IPS DF 6.9 (cell line): ENCODE measurements at places on chromosomes 16 and 17.

DNA sequence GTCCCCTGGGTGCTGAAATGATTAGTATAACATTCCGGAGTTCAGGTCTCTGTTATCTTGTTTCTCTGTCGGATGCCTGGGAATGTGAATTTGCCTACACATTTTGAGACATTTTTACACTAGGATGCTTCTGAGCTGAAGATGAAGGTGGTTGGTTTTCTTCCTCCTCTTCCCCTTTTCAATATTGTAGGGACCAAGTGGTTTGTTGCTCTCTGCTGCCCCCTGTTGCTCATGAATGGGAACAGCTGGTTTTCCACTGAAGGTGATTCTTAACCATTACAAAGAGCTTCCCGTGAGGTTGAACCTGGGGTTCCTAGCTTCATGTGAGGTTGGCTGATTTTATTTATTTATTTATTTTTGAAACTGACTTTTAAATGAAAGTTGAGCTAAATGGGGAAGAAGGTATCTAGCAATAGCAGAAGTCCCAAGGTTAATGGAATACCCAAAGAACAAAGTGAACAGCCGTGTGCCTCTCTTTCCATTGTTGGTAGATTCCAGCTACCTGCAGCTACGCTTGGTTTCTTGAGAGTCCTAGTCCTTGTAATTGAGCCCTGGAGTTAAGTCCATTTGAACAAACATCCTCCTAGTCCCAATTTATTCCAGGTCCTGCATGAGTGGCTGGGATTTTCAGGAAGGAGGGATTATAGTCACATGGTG is 983.9 kb upstream of the EEF2KMT start:
- peak; percentile 31 for DNase-seq

DNA sequence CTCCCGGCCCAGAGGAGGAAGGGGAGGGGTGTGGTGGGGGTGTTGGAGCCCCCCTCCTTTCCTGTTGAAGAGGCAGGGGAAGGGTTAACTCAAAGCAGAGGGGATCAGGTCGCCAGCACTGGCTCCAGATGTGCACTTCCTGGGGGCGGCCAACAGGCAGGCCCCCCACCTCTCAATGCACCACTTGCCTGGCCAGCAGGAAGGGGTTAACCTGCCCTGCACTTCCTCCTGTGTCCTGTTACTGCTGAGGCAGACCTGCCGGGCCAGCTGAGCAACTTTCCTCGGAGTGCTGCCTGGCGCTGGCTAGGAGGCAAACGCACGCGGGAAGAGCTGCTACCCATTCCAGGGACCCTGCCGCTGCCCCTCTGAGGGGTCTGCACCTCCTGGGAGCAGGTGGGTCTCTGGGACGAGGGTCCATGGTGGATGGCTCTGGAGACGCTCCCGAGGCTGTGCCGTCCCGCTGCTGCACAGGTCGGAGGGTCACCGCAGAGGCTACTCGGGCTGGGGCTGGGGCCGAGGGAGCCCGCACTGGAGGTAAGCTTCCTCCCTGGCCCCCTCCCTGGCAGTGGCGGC is at the start of gene EPN3:
TSS of gene EPN3 (plus strand) at position 284 of the 573 bp plus-strand sequence. CDS start 3,822 bp downstream, outside the sequence.
- no peak for DNase-seq

GRCh38 chr16:25713785-25714570 is 22.2 kb downstream of the HS3ST4 start:
- DNase-seq, result no peak

DNA sequence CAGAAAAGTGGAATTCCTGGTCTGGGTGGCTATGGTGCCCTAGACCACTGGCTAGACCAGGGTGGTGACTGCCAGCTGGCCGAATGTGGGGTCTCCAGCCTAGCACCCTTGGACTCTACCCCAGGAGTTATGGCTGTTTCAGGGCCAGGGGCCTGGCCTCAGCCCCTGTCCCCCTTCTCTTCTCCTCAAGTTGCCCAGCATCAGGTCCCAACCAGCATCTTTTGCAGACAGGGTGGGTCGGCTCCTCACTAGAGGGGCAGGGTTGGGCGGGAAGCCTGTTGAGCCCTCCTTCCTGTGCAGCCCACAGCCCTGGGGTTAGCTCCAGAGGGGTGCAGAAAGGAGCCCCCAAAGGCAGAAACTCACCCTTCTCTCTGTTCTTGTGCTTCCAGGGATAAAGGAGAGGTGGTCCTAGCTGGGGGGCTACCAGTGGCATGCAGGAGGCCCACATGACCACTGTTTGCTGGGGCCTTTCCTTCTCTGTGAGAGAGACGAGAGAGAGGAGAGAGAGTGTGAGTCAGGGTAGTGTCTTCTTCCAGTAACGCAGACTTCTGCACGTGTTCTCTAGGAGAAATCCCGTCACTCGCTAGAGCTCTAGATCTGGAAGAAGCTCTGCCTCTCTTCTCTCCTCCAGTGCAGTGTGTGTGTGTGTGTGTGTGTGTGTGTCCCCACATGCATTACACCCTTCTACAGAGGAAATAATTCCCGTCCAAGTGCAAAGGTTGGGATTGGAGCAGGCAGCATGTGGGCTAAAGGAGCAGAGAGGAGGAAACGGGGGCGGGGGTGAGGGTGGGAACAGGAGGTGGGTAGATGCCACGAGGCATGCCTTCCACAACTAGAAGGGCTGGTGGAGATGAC is 209.4 kb downstream of the SEC14L1 start:
- no peak for DNase-seq

- no peak for DNase-seq
Measured at GRCh38 chr16:74202009-74202408, 94.6 kb upstream of the PSMD7 start.

- DNase-seq, result no peak
Measured at GRCh38 chr17:39969375-39969774, 6.6 kb downstream of the GSDMA start.

- no peak for DNase-seq
Measured at GRCh38 chr16:28923652-28924398, 1.2 kb downstream of the RABEP2 start.

DNA sequence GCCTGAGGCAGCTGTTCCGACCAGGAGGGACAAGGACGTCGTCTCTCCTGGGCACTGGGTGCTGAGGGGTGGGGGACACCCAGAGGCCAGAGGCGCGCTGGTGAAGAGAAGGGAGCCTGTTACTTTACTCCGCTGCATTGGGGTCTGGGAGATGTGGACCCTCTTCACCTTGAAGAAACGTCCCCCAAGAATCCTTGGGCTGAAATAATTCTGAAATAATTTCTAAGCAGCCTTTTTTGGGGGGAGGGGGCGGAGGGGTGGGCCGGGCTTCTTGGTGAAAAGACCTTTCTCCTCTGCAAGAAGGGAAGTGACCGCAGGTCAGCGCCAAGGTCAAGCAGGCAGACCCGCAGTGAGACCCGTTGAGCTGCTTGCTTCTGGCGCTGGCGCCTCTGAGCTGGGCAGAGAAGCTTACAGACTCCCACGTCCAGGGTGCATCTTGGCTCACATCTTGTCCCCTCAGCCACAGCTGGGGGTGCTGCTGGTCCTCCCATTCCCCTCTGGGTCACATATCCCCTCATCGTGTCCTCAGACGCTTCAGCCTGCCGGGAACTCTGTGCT is 1.1 kb downstream of the SYT17 start:
- no peak for DNase-seq

DNA sequence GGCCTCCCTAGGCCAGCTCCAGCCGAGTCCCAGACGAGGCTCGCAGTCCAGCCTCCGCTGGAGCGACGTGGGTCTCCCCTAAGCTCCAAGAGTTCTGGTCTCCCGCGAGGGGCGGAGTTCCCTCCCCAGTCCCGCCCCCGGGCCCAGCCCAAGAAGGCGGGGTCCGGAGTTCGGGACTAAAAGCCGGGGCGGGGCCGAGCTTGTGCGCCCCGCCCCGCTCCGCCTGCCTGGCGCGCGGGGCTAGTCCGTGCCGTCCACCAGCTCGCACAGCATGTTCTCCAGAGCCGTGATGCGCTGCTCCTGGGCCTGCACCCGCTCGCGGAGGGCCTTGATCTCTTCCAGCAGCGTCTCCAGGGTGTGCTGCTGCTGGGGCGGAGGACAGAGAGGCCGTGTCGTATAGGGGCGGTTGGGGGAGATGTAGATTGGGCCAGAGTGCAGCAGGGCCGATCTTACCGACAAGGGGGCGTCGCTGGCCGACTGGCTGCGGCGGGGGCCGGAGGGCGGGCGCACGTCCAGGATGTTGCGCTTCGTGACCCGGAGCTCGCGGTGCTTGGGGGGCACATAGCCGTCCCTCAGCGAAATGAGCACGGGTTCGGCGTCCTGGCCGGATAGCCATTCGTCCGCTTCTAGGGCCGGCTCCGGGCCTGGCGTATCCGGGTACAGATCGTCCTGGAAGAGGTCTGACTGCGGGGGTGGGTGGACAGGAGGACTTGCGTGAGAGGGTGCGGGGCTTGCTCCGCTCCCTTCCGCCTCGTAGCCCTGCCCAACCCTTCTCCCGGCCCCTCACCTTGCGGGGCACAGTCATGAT is 7.0 kb downstream of the CORO6 start:
- DNase-seq, result no peak

DNA sequence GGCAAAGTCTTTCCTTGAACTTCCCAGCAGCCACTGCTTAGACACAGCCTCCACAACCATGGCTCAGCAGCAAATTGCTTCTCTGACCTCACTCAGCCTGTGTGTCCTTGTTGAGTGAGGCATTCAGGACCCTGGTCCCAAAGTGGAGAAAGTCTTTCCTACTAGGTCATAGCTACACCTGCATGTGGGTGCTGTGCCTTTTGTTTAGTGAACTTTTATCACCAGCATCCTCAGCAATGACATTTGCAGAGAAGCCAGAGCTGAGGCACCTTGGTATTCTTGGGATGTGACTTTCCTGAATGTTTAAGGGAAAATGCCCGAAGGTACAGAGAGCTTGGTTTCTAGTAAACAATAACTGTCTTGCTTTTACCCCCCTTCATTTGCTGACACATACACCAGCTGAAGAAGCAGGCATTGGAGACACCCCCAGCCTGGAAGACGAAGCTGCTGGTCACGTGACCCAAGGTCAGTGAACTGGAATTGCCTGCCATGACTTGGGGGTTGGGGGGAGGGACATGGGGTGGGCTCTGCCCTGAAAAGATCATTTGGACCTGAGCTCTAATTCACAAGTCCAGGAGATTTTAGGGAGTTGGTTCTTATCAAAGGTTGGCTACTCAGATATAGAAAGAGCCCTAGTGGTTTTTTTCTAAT is 20.9 kb upstream of the STH start:
- no peak for DNase-seq

DNA sequence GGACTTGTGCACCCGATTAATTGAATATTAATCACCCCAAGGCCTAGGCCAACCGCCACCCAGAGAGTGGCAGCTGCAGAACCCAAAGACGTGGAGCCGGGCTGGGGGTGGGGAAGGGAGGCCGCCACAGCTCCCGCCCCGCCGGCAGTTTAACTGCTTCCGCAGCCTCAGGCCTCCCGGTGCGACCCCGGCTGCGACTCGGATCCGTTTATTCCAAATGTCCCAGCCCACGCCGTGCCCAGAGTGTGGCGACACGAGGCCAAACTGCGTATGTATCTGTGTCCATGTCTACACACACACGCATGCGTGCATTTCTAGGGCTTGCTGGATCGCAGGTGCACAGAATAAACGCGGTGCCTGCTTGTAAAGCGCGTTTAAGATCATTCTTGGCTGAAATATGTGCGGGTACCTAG is 802 bp upstream of the TOB1 start:
- no peak for DNase-seq

- DNase-seq, result no peak
Measured at GRCh38 chr16:20334396-20334795, 7.1 kb upstream of the GP2 start.

- no peak for DNase-seq
Measured at GRCh38 chr17:73620414-73620813, 23.8 kb downstream of the SDK2 start.

DNA sequence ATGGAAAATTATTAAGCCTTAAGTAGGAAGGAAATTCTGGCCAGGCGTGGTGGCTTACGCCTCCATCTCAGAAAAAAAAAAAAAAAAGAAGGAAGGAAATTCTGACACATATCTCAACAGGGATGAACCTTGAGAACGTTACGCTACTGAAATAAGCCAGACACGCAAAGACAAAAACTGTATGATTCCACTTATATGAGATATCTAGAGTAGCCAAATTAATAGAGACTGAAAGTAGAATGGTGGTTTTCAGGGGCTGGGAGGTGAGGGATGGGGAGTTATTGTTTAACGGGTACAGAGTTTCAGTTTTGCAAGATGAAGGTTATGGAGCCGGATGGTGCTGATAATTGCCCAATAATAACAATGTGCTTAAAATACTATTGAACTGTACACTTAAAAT is 16.2 kb upstream of the HNF1B start:
- DNase-seq, result no peak

- DNase-seq, result no peak
Measured at GRCh38 chr17:1029922-1030644, 33.2 kb downstream of the TIMM22 start.

GRCh38 chr17:31273516-31273915 is 23.5 kb downstream of the OMG start:
- no peak for DNase-seq

GRCh38 chr16:27470567-27471431 is 68.8 kb downstream of the IL21R start:
- DNase-seq, result no peak

DNA sequence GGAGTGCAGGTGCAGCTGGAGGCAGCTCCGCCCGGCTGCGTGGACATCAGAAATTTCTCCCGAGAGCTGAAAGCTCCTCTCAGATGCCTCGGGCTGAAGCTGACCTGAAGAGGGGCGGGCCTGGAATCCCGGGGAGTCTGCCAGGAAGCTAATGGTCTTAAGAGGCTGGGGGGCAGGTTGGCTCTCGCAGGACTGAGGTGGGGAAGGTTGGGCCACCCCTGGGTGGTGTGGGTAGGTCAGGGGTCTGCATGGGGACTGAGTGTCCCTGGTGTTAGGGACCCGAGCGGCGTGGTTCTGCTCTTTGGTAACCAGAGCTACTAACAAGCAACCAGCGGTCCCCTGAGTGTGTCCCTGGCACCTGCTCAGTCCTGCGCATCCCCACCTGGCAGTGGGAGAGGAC is 3.5 kb downstream of the CHMP6 start:
- no peak for DNase-seq
